ENCODE measurements at places on chromosomes 13 and 19.

GRCh38 chr13:113802090-113802531 lies 43.1 kb downstream of the TMEM255B start:
- no peak for DNase-seq

- no peak for DNase-seq
Observed at GRCh38 chr19:18745012-18745735, 45.9 kb downstream of the COMP start.

DNA sequence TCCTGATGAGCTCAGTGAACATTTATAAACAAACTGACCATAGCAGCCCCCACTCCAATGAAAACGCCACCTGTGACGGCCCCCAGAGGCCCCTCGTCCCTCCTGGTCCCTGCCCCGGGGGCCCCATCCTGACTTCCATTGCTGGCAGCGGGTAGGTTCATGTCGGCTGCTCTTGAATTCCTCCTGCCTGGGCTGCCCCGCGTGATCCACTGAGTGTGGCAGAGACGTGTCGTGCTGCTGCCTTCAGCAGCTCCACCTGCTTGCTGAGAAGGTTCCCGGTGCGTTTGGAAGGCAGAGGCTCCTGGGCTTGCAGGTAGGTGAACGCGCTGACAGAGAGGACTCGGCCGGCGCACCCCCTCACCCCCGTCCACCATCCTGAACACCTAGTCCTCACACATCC lies 11.6 kb downstream of the C2CD4C start:
- DNase-seq = no peak

- no peak for DNase-seq
Observed at GRCh38 chr13:71394176-71394575, 472.8 kb downstream of the DACH1 start.

DNA sequence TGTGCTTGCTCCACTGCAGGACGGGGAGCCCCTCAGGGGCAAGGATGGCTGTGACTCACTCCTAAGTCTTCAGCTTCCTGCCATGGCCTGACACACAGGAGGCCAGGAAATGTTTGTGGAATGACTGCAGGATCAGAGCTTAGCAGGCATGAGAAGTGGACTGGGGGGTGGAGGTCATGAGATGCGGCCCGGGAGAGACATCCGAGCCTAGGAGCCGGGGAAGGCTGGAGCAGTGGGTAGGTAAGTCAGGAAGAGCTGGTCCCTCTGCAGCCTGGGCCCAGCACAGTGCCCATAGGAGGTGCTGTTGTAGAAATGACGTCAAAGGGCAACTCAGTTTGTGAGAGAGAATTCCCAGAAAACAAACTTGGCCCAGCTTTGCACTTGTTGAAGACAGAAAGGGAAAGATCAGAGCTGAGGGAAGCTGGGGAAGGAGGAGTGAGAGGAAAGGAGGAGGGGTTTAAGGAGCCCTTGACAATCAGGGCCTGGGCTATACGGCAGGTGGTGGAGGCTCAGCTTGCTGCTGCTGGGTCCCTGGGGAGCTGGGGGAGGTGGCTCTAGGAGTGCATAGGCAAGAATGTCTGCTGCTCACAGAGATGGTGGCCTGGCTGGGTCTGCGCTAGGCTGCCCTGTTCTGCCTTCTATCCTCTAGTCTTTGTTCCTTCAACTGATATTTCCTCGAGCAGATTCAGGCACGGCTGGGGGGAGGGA lies 18.5 kb downstream of the POU2F2 start:
- no peak for DNase-seq

- no peak for DNase-seq
Observed at GRCh38 chr19:54883228-54883627, 9.2 kb downstream of the FCAR start.

- no peak for DNase-seq
Observed at GRCh38 chr13:65940720-65941119, 1289.4 kb downstream of the PCDH9 start.

DNA sequence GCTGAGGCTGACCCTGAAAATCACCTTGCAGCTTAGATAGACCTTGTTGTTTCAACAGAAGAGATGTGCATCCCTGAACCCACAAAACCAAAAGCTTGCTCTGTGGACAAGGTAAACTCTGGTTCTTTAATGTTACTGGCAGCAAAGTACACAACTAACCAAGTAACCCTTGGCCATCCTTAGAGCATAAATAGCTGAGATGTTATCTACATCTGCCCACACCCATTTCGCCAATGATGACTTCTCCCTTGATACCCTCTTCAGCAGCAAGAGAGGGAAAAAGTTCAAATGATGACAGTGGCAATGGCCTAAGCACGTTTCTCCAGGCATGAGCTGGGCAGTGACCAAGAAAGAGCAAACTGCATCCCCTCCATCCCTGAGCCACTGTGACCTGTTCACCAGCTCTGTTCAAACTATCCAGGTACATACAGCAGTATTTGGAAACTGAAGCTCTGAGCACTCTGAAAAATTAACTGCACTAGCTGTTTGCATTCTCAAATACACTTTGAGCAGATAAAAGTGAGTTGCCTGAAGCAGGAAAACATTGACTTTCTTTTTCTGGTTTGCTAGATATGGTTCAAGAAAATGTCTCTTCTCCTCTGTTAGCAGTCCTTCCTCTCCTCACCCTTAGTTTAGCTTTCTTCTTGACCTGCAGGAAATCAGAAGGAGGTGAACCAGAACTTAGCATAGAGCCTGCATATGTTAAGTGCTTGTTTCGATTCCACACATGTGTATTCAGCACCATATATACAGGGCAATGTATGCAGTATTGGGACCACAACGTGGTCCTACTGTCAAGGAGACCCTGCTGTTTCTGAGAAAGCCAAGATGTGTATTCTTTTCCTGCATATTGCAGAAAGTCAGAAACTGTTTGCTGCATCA lies 231.7 kb downstream of the FOXO1 start:
- DNase-seq = no peak

GRCh38 chr13:20997301-20998161 lies 63.9 kb downstream of the LATS2 start:
- DNase-seq = no peak

- no peak for DNase-seq
Observed at GRCh38 chr19:1264801-1265614, 4.1 kb upstream of the CIRBP start.

- DNase-seq = no peak
Observed at GRCh38 chr13:37295071-37295470, 189.6 kb upstream of the CSNK1A1L start.

Measured in GM12892 (cell line).